T-helper 22 cell (primary cell): ENCODE measurements at places on chromosomes 2 and 18.

- DNase-seq, result no peak
Measured at GRCh38 chr2:42921147-42921520, 128.8 kb upstream of the HAAO start.

DNA sequence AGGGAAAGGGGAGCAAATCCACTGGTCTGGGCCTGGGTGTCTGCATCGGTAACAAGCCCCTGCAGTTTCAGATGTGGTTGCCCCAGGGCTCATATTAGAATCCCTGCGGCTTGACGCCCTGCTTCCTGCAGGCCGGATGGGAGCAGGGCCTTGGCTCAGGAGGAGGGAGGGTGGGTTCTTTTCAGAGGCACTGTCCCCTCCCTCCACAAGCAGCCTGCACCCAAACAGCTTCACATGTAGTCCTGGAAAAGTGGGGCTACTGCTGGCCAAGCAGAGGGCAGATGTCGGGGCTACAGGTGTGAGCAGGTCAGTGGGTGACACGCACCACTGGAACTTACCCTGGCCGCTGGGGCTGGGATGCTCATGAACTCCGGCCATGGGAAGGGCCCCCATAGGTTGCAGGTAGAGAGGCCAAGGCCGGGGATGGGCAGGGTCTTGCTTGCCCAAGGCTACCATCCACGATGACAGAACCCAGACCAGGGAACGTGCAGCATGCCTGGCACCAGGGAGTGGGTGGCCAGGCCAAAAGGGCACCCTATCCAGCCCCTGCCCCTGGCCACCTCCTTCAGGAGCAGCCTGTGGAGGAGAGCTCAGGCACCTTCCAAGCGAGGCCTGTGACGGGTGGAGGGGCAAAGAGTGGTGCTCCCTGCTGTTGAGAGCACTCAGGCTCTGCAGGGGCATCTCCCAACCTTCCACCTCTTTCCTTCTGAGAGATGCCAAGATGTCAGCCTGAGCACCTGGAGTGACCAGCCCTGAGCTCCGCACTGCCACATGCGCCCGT lies 16.8 kb downstream of the ARID5A start:
- no peak for DNase-seq

DNA sequence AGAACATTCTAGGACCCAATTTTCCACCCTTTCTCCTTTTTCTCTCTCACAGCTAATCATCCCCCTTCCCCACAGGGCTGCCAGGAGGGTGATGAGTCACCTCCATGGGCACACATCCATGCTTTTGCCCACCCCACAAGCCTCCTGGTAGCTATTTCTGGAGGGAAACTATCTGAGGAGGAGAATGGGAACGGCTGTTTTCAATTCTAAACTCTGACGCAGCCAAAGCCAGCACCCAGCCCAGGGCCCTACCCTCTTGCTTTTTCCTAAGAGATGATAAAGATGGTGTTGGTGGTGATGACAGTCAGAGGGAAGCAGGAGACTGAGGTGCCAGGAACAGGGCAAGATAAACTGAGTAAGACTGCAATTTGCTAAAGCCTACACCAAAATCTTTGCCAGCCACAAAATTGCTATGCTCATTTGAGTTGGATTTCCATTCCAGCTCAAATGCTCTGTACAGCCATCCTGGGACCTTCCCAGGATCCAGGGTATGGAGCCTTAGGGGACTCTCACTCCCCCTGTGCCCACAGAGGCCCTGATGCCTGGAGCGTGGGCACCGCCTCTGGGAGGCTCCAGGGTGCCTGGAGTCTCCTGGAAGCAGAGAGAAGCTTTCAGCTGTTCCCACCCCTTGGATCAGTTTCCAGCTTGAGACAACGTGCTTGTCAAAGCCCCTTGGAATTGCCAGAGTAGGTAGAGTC lies 62.0 kb upstream of the FZD7 start:
- no peak for DNase-seq

GRCh38 chr18:48075707-48076093 lies 145.2 kb upstream of the SMAD2 start:
- DNase-seq, result no peak

- DNase-seq, result no peak
Measured at GRCh38 chr2:134097740-134098139, 156.1 kb upstream of the MGAT5 start.

DNA sequence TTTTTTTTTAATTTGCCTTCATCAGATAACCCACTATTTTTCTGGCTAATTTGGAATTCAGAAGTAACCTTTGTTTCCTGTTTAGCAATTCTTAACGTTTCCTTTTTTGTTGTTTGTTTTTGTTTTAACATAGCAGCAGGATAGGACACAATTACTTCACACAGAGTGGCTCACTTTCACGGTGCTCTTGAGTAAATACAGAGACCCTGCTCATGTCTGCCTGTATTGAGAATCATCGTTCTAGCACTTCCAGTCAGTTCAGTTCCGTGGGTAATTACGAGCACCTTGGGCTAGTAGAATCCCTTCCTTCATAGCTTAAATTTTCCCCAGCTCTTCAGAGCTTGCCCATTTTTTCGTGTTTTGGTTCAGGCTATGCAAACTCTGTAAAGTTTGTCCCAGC lies 1225.4 kb upstream of the LRRTM1 start:
- DNase-seq, result no peak

DNA sequence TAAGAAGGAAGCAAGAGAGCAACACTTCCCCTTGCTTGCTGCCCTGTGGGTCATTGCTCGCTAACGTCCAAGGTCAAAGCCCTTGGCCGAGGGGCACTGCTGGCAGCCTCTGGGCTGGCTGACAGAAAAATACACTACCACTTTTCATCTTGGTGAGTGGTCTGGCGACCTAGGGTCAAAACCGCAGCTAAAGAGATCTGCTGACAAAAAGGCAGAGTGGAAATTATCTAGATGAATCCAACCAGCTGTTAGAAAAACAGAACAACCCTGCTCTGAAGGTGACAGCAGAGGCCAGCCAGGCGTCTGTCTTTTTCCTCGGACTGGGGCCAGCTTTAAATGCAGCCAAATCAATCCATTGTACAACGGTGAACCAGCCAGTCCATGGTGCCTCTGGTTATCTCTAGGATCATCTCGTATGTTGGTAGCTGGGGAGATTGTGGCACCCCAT lies 92.6 kb downstream of the CD8B2 start:
- no peak for DNase-seq

DNA sequence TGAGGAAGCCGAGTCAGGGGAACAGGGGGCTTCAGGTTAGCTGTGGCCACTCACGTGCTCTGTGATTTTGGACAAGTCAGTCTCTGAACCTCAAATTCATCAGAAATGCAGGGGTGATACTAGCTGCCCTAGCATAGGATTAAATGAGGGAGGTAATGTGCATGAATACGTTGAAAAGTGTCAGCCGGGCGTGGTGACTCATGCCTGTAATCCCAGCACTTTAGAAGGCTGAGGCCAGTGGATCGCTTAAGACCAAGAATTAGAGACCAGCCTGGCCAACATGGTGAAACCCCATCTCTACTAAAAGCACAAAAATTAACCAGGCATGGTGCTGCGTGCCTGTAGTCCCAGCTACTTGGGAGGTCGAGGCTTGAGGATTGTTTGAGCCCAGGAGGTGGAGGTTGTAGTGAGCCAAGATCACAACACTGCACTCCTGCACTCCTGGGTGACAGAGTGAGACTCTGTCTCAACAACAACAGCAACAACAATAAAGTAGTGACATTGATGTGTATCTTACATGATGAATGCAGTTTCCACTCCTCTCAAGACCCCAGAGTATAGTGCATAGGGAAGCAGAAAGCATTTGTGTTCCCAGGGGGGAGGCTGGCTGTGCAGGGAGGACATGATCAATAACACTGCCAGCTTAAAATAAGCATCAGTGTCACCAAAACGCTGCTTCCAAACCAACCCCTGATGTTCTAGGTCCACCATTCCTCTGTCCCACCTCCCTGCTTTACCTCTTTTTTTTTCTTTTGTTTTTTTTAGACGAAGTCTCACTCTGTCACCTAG lies 68.8 kb downstream of the HNRNPLL start:
- no peak for DNase-seq

GRCh38 chr2:141003967-141004657 lies 1126.7 kb downstream of the LRP1B start:
- DNase-seq, result no peak

DNA sequence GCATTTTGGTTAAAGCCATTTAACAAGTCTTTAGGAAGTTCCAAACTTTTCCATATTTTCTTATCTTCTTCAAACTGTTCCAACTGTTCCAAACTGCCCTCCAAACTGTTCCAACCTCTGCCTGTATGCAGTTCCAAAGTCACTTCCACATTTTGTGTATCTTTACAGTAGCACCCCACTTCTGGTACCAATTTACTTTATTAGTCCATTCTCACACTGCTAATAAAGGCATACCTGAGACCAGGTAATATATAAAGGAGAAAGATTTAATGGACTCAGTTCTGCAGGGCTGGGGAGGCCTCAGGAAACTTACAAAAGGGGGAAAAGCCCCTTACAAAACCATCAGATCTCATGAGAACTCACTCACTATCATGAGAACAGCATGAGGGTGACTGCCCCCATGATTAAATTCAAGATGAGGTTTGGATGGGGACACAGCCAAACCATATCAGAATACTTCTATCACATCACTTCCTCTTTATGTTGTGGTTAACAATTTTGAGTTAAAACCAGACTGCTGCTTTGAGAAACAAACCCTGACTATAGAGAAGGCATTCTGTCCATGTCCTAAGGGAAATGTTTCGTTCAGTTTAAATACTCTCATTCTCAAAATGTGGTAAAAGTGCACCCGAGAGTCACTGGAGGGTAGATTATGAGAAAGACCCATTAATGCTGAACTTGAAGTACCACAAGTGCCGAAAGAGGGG lies 11.0 kb downstream of the IL18R1 start:
- no peak for DNase-seq

GRCh38 chr2:106127282-106127771 lies 66.8 kb downstream of the UXS1 start:
- no peak for DNase-seq

DNA sequence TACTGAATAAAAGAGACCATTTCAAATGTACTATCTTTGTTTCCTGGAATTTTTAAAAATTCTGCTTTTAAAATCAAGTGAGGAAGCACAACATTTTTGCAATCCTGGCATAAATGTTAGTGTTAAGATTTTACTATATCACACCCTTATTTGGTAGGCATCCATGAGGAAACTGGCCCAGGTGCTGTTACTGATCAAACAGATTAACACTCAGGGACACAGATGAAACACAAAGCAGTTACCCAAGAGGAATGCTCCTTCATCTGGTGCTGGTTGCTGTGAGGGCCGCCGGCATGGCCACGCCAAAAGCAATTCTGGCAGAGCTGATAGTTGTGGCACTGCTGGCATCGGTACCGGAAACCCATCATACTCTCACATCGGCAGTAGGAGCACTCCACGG lies 96.8 kb downstream of the DTNB start:
- no peak for DNase-seq

DNA sequence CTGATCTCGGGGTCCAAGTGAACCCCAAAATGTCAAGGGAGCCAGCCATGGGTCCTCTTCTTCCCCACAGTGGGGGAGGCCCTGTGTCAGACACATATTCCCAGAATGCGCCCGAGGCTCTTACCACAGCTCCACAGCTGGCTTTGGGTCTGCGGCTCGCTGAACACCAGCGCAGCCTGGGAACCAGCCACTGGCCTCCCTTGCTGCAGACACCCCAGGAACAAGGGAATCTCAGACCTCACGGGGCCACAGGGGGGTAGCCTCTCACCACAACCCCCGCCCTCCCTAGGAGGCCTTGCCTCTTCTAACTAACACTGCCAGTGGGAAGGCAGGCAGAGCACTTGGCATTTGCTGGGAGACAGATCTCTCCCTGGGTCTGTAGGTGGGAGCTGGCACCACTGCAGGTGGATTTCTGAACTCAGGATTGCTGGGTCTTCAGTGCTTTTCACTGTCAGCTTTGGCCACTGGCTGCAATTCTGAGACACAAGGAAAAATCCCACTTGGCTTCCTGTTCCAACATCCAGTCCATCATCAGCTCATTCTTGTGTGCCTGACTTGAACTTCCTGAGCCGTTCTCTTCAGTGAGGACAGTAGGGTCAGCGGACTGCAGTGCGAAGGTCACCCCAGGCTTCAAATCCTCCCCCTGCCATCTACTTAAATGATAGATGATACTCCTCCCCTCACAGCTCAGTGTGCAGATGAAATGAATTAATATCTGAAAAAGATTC lies 128.7 kb downstream of the CAPN13 start:
- no peak for DNase-seq

DNA sequence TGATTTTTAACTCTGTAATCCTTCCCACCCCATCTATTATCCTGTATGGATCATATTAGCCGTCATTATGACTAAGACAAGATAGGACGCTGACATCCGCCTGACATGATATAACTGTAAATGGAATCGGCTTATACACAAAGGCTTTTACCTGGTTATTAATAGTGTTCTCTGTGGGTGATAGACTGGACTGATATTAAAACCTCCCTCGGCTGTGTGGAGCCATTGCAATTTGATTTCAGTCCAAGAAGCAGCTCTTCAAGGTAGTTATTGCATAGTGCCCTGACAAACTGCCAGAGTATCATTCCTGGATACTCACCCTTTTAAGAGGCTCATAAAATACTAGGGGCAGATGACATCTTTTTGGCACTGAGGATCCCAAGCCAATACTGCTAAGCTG lies 226.1 kb upstream of the HNRNPA3 start:
- no peak for DNase-seq

- DNase-seq, result no peak
Measured at GRCh38 chr2:223319601-223320000, 267.6 kb downstream of the KCNE4 start.

DNA sequence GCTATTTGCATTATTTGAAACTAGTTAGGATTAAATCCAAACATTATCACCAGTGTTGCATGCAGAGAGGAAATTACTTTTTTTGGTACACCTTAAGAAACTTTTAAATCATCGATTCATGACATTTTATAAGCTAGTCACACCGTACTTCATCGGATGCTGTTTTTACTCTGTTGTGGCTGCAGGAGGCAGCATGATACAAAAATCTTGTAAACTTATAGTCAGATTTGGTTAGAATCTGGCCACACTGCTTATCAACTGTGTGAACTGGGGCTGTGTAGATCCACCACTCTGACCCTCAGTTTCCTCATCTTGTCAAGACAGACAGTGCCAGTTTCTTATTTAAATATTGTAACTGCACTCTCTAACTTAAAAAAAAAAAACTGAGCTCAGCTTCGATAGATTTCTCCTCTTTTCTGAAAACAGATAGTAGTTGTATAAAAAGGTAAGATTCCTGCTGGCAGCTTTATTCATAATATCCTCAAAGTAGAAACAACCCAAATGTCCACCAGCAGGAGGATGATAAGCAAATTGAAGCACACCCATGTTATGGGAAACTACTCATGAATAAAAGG lies 77.8 kb downstream of the RAPGEF4 start:
- DNase-seq, result no peak

- no peak for DNase-seq
Measured at GRCh38 chr18:46622999-46623398, 34.0 kb downstream of the LOXHD1 start.

DNA sequence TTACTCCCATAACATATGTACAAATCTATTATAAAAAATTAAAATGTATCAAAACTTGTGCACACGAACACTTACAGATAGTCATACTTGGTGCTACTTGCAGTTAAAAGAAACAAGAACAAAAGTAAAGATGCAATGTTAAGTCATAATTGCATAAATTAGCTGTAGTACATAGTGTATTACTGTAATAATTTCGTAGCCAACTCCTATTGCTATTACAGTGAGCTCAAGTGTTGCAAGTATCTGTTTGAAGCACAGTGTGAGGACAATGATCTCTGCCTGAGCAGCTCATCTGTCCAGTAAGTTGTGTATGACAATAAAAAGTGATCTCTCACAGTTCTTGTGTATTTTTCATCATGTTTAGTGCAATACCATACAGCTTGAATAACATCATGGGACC lies 7.5 kb upstream of the SERPINB13 start:
- DNase-seq, result no peak

GRCh38 chr18:63465059-63465458 lies 11.7 kb upstream of the SERPINB5 start:
- no peak for DNase-seq
